ENCODE measurements at places on chromosomes 5 and 9. TPM values are rescaled to one million over a fixed set of nuclear protein-coding genes. Genes with fewer than 3 reads are reported as not detected.
A peak's percentile ranks its signal among the peaks of the same experiment; 100 is the strongest.

DNA sequence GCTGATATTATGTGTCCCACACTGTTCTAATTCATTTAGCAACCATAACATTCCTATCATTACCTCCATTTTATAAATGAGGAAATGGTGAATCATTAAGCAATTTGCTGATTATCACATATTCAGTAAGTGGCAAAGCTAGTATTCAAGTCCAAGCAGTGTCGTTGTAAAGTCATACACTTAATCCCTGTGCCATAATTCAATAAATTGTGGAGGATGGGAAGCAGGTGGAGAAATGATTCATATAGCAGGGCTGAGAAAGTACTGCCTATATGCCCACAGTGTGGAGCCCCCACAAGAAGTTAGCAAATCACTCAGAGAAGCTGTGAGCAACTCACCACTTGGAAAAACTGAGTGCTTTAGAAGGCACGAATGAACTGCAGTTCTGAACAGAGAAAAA, 691.0 kb downstream of the PTPRD start:
- no peaks in the 10 kb centered on the region for H3K27me3 ChIP-seq
- no peak for DNase-seq
- no peak overlapping the region for H3K4me3 ChIP-seq
- no peak overlapping the region for H3K27ac ChIP-seq
- no peaks in the 10 kb centered on the region for H3K36me3 ChIP-seq

PCDHA7 gene
- polyA plus RNA-seq, result 0.41 TPM

- peaks cover 36% of the 10 kb centered on the region for H3K4me1 ChIP-seq
- peaks cover 28% of the 10 kb centered on the region for H3K36me3 ChIP-seq
- H3K27ac ChIP-seq, result peak overlapping the region; percentile 86
These were observed 17.1 kb downstream of the F2R start for GRCh38 chr5:76733049-76733417.

GRCh38 chr5:151676719-151677118, 10.0 kb downstream of the SPARC start:
- H3K27me3 ChIP-seq, result no peaks in the 10 kb centered on the region
- H3K4me1 ChIP-seq, result peaks cover 93% of the 10 kb centered on the region
- no peak overlapping the region for H3K4me3 ChIP-seq
- peak overlapping the region; percentile 66 for H3K27ac ChIP-seq
- peaks cover 40% of the 10 kb centered on the region for H3K36me3 ChIP-seq

Data from spleen (tissue), 13 donors.